ENCODE measurements at places on chromosomes 1 and 21.
A peak's percentile ranks its signal among the peaks of the same experiment; 100 is the strongest.

DNA sequence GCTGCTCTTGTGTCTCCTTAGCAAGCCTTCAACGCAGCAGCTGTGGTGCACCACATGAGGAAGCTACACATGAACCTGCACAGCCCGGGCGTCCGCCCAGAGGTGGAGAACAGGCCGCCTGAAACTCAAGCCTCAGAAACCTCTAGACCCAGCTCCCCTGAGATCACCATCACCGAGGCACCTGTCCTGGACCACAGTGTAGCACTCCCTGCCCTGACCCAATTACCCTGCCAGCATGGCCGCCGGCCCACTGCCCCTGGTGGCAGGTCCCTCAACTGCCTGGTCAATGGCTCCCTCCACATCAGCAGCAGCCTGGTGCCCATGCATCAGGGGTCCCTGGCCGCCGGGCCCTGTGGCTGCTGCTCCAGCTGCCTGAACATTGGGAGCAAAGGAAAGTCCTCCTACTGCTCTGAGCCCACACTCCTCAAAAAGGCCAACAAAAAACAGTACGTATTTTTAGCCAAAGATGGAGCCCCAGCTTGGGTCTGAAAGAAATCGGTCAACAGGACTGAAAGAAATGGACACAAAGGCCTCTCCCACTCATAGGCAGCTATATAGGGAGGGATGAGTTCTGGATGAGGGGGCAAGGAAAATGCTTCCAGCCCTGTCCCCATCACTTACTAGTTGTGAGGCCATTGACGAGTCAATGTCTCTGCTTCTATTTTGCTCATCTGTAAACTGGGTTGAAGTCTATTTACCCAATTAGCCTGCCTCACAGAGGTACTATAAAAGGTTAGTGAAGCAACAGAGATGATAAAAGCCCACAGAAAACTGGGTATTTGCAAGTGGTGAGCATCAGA, 28.5 kb downstream of the CAMK1G start:
- DNase-seq: no peak

DNA sequence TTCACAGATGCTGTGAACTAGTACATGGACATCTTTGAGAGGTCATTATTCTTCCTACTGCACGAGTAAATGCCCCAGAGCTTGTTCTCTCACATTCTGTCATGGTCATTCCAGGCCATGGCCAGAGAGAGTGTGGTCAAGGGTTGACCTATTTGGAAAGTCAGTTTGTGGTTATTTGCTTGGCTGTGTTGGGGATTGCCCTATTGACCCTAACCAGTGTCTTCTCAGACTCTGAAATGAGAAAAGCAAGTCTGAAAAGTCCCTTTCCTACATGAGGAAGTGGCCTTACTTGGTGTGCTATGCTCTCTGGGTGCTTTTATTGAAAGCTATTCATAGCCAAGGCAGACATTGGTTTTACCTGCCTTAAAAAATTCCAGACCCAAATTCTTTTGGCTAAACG, 26.6 kb downstream of the CLIC6 start:
- no peak for DNase-seq

GRCh38 chr1:100530880-100531487, 7.0 kb upstream of the GPR88 start:
- no peak for DNase-seq

DNA sequence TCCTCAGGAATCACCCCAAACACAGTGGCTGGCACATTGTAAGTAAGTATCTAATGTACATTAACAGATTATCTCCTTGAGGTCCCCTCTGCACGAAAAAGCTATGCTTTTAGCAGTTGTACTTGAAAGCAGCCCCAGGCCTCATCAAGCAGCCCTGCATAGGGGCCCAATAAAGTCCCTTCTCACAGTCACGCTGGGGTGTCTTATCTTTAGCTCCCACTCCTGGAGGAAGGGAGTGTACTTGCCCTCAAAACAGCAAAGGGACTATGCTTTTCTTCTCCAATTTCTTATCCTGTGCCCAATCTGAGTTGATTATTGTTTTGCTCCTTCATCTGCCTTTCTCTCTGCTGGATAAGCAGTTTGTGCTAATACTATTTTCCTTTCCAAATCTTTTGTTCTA, 168.8 kb upstream of the PLXNA2 start:
- no peak for DNase-seq

GRCh38 chr1:177170756-177171535, at the start of gene BRINP2:
TSS of gene BRINP2 (plus strand) at chr1:177170958. CDS start at chr1:177229877, 58,919 bp downstream.
- peak; percentile 33 for DNase-seq

- no peak for DNase-seq
Observed at GRCh38 chr1:97621955-97622354, 298.9 kb downstream of the DPYD start.

DNA sequence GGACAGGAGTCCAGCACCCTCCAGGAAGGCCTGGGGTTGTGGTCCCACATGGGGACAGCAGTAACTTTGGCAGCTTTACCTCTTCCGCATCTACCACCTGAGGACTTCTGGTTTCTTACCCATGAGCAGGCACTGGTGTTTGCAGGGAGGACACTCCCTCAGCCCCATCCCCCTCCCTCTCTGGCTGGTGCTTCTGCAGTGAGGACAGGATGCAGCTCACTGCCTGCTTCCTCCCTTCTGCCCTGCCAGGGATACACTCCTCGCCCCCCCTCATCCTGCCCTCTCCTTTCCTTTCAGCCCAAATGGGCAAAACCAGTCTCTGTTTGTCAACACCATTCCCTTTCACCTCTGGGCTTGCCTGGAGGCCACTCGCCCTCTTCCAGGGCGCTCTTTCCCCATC, 62.4 kb downstream of the KIRREL1 start:
- DNase-seq: no peak

- no peak for DNase-seq
Observed at GRCh38 chr21:16264319-16264718, 534.5 kb downstream of the USP25 start.

- DNase-seq: no peak
Observed at GRCh38 chr21:24561291-24561690, 1046.0 kb downstream of the MRPL39 start.

DNA sequence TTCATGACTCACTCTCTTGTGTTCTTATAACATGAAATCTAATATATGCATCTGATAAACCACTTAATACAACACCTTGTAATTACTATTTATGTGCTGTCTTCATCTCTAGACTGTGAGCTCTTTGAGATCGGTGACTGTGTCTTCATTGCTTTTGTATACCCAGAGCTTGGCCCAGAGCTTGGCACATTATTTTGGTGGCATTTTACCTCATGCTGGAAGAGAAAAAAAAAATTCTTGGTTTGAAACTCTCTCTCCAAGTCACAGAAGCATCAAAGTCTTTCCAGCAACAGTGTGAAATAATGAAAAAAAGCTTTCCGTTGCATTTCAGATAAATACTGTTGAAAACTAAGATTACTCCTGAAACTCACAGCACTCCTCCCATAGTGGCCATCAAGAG, 451.6 kb downstream of the NUF2 start:
- DNase-seq: no peak

- no peak for DNase-seq
Observed at GRCh38 chr21:36783612-36784374, 84.9 kb downstream of the SIM2 start.

DNA sequence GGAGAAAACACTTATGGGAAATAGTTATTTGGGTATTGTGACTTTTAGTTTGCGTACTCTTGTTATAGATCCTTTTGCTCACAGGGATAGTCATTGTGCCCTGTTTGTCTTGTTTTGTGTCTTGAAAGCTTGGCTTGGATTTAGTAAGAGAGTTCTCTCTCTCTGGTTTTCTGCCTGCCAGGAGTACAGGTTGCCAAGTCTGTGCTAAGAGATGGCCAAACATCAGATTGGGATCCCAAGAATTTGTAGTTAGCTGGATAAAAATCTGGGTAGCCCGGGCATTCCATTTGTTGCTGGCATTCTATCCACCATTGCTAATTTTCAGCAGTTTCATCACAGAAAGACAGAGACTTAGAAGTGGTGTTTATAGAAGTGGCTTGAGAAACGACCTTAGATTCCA, 222.2 kb downstream of the NRIP1 start:
- no peak for DNase-seq

DNA sequence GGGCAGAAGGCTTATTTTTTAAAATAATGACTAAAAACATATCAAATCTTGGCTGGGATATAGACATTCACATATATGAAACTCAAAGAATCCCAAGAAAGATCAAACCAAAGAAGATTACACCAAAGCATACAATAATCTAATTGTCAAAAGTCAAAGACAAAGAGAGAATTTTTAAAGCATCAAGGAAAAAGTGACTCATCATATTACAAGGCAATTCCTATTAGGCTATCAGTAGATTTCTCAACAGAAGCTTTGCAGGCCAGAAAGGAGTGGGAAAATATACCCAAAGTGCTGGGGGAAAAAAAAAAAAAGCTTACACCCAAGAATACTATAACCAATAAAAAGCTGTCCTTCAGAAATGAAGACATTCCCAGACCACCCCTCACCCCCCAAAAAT, 375.6 kb downstream of the BRINP2 start:
- no peak for DNase-seq

- DNase-seq: no peak
Observed at GRCh38 chr1:17829579-17829978, 74.4 kb downstream of the ACTL8 start.

- DNase-seq: no peak
Observed at GRCh38 chr21:28608646-28609045, 384.0 kb downstream of the LTN1 start.

GRCh38 chr1:208857465-208857864, 613.3 kb upstream of the PLXNA2 start:
- no peak for DNase-seq

GRCh38 chr1:13706046-13706445, 6.1 kb downstream of the PRDM2 start:
- no peak for DNase-seq

- no peak for DNase-seq
Observed at GRCh38 chr1:46401154-46401913, 7.2 kb downstream of the FAAH start.

DNA sequence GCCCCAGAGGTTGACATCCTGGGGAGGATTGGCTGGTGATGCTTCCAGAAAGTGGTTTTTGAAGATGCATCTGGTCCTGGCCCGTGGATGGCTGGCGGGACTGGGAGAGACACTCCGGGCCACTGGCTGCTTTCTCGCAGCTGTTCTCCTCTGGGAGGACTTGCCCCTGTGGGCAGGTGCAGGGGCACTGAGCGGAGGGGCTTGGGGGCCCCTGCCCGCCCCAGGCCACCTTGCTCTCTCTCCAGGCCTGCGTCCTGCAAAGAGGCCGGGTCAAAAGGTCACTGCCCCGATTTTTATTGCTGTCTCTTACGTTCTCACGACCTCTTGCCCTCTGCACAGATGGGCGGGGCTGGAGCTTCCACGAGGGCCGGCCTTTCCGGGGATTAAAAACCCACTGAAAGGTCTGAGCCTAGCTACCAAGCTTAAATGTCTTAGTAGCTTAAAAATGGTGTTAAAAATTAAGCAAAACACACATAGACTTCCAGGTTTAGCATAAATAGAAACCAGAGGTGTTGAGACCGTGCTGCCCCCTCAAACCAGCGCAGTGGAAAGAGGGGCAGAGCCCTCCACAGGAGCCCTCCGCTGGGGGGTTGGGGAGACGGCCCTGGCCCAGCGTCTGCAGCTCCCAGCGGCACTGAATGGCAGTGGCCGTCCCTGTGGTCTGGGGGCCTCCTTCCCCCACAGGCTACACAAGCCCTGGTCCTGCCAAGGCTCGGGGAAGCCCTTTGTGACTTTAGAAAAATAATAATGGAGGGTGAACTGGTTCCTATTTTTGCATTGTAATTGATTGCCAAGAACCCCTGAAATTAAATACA, 43.9 kb downstream of the SKI start:
- DNase-seq: peak; percentile 59

DNA sequence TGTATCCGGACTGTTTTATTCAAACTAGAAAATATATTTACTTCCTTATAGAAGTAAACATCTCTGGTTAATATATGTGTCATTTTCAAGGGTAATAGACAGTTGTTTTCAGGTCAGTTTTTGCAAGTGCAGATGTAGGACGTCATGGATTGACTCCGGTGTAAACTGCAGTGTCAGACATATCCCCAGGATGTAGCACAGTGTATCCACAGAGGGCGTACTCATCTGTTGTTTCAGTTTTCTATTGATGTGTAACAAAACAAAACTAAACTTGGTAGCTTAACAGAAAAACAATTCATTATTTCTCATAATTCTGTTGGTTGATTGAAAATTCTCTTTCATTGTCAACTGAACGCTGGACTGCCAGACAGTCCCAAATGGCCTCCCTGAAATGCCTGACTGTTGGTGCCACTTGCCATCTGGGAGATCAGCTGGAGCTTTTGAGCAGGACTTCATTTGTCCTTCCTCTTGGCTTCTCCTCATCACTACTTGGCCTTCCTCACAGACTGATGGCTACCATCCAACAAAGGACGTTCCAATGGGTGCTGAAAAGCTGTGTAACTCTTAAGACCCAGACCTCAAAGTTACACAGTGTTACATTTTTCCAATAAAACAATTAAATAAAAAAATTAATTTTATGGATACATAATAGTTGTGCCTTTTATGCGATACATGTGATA, 181.6 kb downstream of the NCAM2 start:
- DNase-seq: no peak

- DNase-seq: no peak
Observed at GRCh38 chr1:178612261-178612660, 99.4 kb downstream of the TEX35 start.

- no peak for DNase-seq
Observed at GRCh38 chr1:15229707-15230131, 17.3 kb upstream of the FHAD1 start.

- no peak for DNase-seq
Observed at GRCh38 chr1:21165076-21165475, 11.6 kb downstream of the EIF4G3 start.

- DNase-seq: no peak
Observed at GRCh38 chr21:37711286-37711829, 204.9 kb downstream of the KCNJ6 start.

- DNase-seq: no peak
Observed at GRCh38 chr21:25387665-25388064, 219.6 kb downstream of the MRPL39 start.

DNA sequence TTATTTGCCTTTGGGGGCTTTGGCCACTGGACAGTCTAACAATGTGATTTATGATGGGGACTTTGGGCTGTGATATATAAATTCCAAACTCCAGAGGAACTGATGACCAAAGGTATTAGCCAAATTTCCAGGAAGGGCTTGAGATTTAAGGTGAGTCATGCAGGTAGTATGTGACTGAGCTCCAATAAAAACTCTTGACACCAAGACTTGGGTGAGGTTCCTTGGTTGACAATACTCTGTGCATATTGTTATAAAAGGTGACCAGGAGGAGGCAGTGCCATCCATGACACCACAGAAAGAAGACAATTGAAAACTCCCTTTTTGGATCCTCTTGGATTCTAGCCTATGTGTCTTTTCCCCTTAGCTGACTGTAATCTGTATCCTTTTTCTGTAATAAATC, 392.7 kb upstream of the LRRC7 start:
- DNase-seq: no peak

DNA sequence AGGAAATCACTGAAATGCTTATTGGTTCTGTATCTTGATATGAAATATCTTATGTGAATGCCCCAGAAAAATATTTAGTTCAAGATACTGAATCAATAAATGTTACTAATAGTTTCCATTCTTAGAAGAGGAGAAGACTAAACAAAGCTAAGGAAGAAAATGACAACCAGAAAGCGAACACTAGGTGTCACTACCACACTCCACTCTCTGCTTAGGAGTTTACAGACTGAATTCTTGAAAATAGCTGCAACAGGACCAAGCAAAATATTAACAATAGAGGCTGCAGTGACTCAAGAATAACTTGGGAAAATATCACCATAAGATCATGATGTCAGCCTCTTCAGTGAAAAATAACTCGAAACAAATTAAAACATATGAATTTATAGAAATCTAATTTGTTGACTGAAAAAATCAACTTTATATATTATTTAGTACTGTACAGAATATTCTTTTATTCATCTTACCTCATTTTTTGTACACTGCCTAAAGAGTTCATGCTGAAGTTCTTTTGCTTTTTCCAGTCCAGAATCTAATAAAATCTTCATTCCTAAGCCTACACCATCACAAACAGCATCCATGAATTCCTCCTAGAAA, 61.6 kb downstream of the KIF14 start:
- peak; percentile 15 for DNase-seq
